Cardiac fibroblast (primary cell): ENCODE measurements at places on chromosomes 11 and 22.

DNA sequence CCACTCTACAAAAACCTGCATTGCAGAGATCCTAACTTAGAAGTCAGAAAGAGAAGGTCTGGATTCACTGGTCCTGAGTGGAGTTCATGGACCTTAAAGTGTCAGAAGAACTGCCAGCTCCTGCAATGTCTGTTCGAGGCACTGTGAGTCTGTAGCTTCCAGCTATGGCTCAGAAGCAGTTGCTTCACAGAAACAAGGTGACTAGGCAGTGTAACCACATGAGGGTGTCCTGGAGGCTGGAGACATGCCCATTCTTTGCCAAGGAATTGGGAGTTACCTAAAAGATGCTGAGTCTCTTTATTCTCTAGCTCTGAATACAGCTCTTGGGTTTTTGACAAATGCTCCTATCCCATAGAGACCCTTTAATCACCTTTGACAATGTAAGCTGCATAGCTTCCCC, 130.5 kb downstream of the SPON1 start:
- DNase-seq, result no peak

GRCh38 chr11:66489636-66490035, 9.4 kb downstream of the DPP3 start:
- DNase-seq, result no peak

DNA sequence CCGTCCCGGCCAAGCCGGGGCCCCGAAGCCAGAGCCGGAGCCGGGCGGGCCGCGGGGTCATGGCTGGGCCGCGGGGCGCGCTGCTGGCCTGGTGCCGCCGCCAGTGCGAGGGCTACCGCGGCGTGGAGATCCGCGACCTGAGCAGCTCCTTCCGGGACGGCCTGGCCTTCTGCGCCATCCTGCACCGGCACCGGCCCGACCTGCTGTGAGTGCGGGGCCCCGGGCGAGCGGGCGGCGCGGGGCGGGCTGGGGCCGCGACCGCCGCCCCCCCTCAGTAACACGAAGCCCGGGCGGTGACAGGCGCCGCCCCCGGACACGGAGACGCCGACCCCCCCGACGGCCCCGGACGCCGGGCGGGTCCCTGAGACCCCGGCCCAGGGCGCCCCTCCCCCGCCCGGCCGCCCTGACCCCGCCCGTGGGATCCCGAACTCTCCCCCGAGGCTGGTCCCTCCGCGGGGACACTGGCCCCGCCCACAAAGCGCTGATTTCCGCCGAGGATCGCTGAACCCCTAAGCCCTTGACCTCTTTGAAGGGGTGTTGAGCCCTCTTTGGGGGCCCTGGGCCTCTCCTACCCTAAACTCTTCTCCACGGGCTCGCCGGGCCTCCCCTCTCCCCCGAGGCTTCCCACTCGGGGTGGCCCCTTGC, 389 bp downstream of the MICALL1 start:
- no peak for DNase-seq

- DNase-seq, result no peak
These were observed 357.5 kb downstream of the TENM4 start for GRCh38 chr11:79083352-79083751.

DNA sequence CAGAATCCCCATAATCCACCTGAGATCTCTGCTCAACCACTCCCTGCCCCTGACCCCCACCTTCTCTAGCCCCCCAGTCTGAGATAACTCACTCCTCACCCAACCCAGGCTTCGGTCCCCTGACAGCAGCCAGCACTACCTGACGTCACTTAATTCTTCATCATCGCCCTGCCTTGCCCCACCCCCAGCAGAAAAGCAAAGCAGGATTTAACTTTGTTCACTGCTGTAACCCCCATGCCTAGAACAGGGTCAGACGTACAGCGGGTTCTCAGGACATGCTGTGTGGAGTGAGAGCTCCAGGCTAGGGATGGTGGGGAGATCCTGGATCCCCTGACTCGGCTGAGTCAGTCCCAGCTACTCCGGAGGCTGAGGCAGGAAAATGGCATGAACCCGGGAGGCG, 45.8 kb downstream of the ELFN2 start:
- peak; percentile 21 for DNase-seq

DNA sequence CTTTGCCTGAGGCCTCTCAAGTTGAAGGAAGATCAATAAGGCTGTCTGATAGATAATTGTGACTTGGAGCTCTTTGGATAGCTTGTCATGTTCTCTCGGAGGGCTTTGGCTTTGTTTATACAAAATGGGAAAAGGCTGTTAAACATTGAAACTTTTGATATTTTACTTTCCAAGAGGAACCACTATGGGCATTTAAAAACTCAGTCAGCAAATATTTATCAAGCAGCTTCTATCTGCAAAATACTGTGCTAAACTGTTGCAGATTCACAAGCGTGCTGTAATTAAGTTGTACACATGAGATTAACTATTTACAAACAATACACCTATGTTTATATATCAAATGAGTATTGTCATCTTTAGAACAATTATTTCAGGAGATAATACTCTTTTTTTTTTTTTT, 34.5 kb upstream of the SORL1 start:
- DNase-seq, result no peak

- DNase-seq, result peak; percentile 71
These were observed 8.6 kb downstream of the PLA2G6 start for GRCh38 chr22:38172832-38173640.

- no peak for DNase-seq
These were observed 24.6 kb downstream of the MRGPRD start for GRCh38 chr11:68956142-68956541.
